Left lung (tissue), 14 donors: ENCODE measurements at places on chromosomes 12 and 14.

DNA sequence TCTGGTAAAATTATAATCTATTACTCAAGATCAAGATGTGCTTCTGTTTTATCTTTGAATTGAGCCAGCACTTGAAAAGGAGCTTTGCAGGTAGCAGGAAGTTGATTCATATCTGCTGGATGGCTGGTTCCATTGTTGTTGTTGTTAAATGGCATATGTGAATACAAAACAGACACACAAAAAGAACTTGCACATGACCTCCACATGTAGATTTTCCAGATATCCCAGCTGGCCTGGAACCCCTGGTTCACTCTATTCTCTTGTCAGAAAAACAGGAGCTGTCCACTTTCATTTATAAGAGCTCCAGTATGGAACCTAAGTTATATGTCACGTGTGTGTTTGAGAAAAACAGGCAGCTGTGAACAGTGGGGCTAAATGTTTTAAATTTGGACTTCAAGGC, 273.9 kb downstream of the TMEM132D start:
- DNase-seq = no peak

DNA sequence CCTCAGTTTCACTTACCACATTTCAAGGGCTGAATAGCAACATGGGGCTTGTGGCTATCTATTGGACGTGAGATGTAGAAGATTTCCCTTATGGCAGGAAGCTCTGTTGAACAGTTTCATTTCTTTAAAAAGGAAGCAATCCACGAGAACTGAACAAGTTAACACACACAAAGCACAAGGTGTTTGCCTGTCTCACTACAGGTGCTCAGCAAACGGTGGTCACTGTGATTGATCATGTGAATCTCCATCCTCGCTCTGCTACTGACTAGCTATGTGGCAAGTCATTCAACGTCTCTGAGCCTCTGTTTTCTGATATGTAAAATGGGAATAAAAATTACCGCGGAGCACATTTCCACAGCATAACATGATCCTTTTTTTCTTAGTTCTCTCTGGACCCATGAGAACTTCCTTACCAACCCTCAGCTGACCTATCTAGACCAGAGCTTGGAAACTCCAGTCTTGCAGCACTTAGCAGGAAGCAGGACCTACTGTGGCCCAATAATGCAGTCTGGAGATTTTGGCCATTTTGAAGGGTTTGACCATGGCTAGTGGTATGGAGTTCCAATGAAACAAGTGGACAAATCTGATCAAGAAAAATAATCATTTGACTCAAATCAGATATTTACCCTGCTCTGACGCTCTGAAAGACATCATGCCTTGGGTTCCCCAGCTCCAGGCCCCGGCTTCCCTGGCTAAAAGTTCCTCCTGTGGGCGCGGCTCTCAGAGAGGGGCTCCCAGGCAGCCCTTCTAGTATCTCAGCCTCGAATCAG, 278.8 kb downstream of the ZFP36L1 start:
- no peak for DNase-seq

DNA sequence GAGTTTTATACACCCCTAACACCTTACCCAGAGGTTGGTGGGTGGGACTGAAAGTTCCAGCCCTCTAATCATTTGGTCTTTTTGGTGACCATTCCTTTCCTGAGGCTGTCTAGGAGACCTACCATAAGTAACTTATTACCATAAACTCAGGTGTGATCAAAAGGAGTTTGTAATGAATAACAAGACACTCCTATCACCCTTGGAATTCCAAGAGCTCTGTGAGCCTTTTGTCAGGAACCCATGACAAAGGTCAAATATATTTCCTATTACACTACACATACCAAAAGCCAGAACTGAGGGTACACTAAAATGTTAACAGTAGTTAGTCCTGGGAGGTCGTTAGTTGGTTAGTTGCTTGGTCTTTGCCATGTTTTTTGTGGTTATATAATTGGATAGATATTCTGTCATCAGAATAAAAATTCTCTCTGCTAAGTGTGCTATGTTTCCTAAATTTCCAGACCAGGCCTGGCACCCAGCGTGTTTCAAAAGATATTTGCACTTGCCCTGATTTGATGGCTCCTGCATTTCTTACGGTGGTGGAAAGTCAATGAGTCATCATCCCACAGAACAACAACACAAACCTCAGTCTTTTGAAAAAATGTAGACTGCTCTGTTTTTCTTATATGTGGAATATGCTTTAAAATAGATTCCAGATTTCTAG, 27.0 kb upstream of the AKAP5 start:
- no peak for DNase-seq

DNA sequence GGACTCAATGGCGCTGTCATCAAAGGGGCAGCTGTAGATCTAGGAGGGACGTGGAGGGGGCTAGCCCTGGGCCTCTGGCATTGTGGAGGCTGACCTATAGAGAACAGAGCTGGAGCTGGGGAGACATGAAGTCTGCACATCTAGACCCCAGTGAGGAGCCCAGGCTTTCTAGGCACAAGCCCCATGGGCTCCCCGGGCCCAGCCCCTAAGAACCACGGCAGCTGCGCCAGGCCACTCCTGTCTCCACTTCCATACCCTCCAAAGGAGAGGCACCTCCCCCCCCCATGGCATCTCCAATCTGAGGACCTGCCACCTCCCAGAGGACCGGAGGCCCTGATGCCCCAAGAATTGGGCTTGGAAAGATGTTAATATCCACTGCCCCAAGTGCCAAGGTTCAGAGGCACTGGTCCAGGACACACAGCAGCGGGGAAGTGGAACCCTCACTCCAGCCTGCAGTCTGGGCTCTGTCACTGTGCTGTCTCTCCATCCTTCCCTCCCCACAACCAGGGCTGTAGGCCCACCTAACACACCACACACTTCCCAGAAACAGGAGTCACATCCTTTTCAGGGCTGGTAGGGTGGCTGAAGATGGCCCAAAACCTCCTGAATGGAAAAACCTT, 4.5 kb downstream of the ANKRD9 start:
- no peak for DNase-seq

DNA sequence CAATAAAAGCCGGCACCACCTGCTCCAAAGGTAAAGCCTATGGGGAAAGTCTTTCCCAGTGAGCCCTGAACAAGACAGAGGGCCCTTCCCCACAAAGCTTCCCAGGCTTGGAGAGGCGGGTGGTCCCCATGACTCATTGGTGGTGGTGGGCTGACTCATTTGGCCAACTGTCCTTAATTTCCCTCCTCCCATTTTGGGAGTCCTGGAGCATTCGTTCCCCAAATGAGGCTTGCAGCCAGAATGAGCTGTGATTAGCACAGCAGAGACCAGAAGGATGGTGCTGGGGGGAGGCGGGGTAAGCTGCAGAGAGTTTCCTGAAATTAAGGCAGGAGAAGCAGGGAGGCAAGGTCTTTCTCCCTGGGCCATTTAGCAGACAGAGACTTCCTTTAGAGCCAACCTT, 241.7 kb downstream of the DPF3 start:
- no peak for DNase-seq

GRCh38 chr14:94171208-94171607, 2.9 kb upstream of the PPP4R4 start:
- no peak for DNase-seq
